ENCODE measurements at places on chromosomes 6 and 20.

- no peak for DNase-seq
Observed at GRCh38 chr20:63057171-63058117, 50.7 kb upstream of the BHLHE23 start.

GRCh38 chr20:15561707-15562404, 1011.4 kb downstream of the KIF16B start:
- DNase-seq = no peak

GRCh38 chr20:59800309-59800708, 133.1 kb downstream of the SYCP2 start:
- DNase-seq = no peak

- no peak for DNase-seq
Observed at GRCh38 chr20:16778159-16778558, 30.0 kb downstream of the OTOR start.

- no peak for DNase-seq
Observed at GRCh38 chr20:38034108-38034649, 633 bp downstream of the RPRD1B start.

DNA sequence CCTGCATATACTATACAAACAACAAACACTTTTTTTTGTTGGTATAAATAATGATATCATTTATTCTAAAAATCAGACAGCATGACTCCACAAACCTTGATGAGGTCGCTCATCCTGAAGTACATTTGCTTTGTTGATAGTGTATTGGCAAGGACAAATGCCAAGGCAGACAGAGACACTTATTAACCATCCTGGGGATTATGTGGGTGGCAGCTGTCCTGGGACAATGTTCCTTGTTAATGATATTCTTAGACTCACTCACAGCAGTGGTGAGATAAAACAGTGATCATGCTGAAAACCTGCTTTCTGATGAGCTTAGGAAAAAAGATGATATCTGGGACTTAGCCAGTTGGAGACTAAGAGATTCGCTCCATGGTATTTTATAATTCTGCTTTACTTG, 85.4 kb upstream of the OGFRL1 start:
- no peak for DNase-seq

GRCh38 chr6:79544939-79545450, 7.8 kb upstream of the LCA5 start:
- no peak for DNase-seq

GRCh38 chr6:47495954-47496545, 18.5 kb downstream of the CD2AP start:
- no peak for DNase-seq

DNA sequence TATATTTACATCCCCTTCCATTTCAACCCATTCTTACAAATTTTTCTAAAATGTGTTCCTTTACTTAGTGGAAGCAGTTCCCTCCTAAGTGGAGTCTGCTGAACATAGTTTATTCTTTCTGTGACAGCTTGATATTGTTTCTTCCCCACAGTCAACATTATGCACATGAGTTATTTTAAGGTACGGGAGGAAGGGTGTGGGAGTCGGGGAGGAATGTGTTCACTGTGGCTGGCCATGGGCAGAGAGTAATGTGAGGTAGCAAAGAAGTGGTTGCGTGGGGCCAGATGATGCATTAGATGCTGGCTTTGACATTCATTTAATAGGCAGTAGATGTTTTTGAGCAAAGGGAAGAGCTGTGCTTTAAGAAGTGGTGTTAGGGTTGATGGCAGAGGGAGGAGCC, 98.5 kb downstream of the ARMC2 start:
- DNase-seq = no peak

DNA sequence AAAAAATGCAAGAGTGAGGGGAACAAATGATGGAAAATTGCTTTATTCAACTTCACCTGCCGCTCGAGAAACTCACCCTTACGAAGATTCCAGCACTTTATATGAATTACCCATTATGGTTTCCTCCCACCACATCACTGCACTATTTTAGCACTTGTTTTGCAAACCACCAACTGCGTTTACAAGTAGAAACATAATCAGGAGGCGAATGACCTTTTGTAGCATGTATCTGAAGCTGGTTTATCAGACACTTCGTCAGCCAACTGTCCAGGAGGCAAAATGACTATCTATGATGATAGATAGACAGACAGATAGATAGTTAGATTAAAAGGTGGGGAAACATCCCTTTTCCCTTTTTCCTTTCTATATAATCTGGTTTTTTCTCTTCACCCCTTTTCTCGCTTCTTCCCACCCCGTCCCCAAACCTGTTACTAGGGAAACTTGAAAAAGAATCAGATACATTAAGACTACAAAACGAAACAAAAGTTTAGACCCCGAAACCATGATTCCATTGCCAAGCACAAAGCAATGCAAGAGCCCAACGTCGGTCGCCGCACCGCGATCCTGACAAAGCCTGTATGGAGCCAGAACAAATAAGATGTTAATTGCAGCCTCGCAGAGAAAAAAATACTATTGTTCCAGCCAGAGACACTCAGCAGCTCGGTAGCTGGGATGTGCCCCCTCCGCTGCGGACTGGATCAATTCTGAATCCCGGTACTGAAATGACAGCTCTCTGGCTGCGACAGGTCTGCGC, 933 bp upstream of the ADGRB3 start:
- DNase-seq = no peak

DNA sequence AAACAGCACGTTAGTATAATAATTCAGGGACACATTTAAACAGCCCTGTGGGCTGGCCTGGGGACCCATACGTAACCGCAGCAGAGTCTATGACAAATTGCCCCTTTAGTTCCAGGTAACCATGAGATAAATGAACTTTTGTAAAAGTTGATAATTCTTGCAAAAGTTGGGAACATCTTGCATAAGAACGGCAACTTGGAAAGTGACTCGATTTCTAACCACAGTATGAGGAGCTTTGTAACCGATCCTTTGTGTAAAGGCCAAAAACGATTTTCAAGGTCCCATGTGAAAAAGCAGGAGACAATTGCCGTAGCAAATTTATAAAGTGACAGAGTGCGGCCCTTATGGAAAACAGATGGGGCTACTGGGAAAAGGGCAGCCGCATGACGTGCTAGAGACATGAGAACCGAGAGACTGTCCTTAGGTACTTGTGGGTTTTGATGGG, 81.6 kb downstream of the PSMG4 start:
- DNase-seq = no peak

- no peak for DNase-seq
Observed at GRCh38 chr6:17987697-17988421, 424 bp upstream of the KIF13A start.

DNA sequence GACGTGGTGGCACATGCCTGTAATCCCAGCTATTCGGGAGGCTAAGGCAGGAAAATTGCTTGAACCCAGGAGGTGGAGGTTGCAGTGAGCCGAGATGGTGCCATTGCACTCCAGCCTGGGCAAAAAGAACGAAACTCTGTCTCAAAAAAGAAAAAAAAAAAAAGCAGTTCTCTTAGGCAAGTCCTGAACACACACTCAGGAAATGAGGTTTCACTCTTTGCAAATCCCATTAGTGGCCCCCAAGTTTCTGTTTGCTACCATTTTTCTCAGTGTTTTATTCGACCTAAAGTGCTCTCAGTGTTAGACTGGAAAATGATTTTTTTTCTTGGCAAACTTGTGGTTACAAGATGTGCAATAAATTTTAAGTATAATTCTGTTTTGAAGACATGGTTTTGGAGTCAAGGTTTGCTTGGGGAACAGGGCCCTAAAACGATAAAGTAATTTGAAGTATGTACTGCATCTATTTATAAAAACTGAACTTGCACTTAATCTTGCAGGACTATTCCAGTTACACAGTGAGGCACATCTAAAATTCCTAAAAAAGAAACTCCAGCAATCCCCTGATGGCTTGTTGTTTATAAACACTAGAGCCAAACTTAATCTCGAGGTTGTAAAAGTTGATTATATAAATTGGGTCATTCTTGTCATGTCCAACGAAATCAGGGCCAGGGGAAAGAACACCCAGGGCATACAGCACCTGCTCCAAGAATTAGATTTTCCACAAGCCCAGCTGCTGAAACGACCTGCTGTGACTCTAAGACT, 42.6 kb downstream of the MAP1LC3A start:
- no peak for DNase-seq

- no peak for DNase-seq
Observed at GRCh38 chr6:108995296-108995695, 99.3 kb downstream of the SESN1 start.

DNA sequence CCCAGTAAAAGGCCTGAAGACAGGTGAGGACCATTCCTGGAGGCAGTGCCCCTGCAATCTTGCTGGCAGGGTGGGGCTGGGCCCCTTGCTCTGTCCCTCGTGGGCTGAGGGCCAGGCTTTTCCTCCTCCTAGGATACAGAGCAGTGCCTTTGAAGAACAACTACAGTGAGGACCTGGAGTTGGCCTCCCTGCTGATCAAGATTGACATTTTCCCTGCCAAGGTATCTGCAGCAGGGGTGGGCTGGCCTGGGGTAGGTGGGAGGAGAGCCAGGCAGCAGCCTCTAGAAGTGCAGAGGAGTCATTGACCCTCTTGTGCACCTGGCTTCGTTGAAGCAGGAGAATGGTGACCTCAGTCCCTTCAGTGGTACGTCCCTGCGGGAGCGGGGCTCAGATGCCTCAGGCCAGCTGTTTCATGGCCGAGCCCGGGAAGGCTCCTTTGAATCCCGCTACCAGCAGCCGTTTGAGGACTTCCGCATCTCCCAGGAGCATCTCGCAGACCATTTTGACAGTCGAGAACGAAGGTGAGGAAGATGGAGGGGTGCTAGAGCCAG, 36.5 kb downstream of the PLCG1 start:
- DNase-seq = no peak

DNA sequence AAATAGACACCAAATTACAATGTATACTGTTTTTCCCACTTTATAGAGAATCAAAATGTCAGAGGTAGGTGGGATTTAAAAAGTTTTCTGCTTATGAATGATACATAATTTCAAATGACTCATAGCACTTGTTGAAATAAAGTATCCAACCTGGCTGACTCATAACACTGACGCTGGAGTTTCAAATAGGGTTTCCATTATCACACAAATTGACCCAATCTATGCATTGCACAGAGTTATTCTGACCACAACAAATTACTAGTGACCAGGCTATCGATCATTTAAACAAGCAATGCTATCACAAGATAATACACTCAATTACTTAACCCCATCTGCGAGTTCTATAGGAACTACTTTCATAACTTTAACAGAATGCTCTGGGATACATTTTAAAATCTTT, 31.9 kb upstream of the PRELID3B start:
- DNase-seq = no peak

DNA sequence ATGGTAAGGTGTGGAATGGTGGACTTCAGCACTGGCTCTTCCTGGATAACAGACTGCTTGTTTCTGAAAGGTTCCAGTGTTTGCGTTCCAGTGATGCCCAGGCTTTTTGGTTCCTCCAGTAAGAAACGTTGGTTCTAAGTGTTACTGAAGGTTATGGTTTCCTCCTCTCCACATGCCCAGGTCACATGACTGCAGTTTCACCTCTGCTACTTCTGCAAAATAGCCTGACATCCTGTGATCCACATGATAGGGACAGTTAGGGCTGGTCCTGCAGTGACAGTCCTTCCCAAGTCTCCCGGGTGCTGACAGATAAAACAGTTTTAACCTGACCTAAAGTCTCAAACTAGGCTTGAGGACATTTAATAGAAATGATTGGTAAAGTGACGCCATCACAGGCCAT, 132.2 kb upstream of the CST7 start:
- DNase-seq = no peak

DNA sequence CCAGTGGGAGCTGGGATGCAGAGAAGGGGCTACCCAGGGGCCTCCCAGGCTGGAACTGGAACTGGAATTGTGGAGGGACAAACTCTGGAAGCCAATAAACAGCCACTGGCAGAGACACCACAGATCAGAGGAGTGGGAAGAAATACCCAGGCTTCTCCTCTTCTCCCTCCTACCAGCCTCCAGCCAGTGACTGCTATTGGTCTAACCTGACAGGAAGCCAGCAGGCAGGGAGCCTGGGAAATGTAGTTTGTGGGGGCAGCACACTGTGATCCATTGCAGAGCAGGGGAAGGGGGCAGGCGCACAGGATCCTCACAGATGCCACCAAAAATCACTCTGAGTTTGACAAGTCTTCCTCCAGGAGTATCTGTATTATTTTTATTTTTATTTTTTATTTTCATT, 12.1 kb upstream of the MLN start:
- DNase-seq = no peak

- no peak for DNase-seq
Observed at GRCh38 chr20:3612795-3613572, 50.2 kb downstream of the GFRA4 start.

- no peak for DNase-seq
Observed at GRCh38 chr20:31705598-31706597, 16.8 kb downstream of the BCL2L1 start.

DNA sequence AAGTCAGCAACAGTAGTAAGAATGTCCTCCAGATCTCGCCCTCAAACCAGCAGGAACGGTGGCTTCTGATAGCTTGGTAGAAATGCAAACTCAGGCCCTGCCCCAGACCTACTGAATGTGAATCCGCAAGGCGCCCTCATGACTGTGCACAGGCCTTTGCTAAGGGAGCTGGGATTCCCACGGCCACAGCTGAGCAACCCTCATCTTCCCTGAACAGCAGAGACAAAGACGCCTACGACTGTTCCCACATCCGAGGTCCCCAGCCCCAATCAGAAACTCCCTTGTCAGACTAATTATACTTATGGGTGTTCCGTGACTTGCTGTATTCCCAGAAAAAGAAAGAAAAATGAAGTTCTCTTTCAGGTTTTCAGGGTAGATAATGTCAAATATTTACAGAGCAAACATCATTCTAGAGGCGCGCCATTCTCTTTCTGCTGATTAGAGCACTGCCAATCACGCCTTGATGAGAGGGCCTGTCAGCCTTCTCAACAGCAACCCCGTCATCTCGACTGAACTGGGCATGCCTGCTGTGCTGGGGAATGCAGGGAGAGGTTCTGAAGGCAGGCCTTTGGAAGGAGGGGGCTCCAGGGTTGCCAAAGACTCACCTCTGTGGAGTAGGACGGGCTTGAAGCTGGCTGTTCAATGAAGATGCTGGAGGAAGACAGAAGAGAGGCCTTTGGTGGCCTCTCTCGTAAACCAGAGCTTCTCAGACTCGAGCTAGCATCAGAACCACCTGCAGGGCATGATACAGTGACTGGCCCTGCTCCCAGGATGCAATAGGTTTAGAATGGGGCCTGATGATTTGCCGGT, 79.9 kb downstream of the ZNF217 start:
- DNase-seq = no peak

- DNase-seq = no peak
Observed at GRCh38 chr20:48826069-48826468, 1.7 kb downstream of the PREX1 start.

GRCh38 chr6:37011656-37012378, 6.4 kb downstream of the FGD2 start:
- no peak for DNase-seq
